Fibroblast of skin of right biceps (primary cell): ENCODE measurements at places on chromosomes 11 and 22.

- DNase-seq = no peak
Observed at GRCh38 chr11:93697611-93698010, 36.1 kb downstream of the CEP295 start.

- DNase-seq = no peak
Observed at GRCh38 chr11:119332111-119332765, 2.1 kb upstream of the RNF26 start.

DNA sequence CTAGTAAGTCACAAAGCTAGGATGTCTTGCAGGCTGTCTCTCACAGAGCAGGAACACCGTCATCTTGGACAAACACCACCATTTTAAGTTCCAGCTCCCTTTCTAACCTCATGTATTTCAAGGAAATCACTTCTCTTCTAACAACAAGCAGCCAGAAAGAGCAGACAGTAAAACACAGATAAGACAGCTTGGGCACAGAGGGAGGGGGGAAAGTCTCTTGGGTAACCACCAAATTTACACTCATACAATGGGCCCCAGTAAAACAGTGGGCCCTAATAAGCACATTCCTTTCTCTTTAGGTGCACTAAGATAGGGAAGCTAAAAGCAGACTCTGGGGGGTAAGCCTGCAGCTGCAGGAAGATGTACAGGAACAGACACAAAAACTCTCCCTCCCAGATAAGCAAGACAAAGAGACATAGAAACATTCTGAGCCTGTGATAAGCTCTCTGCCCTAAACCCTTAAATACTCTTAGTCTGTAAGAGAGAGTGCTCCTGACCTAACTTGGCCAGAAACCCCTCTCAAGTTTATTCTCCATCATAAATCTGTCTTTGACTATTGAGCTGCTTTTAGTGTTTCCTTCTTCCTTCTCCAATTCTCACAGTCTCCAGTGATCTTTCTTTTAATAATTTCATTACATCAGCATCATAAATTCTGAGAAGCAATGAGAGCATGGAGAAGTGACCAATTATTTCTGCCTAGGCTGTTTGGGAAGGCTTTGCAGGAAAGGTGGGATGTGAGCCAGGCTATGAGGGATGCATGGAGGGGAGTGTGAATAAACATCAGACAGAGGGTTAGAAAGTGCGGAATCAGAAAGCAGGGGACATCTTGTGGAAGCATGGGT is 7.4 kb downstream of the OR10D3 start:
- no peak for DNase-seq

DNA sequence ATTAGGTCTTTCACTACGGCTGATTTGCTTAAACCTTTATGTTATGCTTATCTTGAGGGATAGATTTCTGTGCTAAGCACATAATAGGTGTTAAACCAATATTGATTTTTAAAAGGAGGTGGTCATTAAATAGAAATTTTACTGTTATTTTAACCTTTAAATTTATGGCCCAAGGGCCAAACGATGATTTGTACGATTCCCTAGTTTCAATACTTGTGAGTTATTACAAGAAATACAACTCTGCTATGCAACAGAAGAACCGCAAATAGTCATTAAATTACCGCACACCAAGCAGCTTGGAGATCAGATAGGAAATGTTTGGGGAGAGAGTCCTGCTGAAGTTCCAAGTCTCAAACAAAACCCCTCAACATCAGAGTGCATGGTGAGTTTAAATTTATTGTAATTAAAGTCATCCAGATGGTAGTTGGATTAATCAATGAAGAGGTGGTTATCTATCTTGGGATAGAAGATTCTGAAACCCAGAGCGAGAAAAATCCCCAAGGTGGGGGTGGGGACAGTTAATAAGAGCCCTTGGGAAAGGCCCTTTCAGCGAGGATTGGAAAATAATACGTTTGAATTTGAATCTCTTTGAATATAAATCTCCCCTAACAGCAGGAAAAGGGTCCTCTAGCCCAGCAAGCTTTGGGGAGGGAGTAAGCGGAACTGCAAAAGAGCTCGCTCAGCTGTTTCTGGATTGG is 805 bp upstream of the QSER1 start:
- DNase-seq = peak; percentile 40

GRCh38 chr11:94866936-94867795 is 99.0 kb downstream of the AMOTL1 start:
- DNase-seq = no peak

DNA sequence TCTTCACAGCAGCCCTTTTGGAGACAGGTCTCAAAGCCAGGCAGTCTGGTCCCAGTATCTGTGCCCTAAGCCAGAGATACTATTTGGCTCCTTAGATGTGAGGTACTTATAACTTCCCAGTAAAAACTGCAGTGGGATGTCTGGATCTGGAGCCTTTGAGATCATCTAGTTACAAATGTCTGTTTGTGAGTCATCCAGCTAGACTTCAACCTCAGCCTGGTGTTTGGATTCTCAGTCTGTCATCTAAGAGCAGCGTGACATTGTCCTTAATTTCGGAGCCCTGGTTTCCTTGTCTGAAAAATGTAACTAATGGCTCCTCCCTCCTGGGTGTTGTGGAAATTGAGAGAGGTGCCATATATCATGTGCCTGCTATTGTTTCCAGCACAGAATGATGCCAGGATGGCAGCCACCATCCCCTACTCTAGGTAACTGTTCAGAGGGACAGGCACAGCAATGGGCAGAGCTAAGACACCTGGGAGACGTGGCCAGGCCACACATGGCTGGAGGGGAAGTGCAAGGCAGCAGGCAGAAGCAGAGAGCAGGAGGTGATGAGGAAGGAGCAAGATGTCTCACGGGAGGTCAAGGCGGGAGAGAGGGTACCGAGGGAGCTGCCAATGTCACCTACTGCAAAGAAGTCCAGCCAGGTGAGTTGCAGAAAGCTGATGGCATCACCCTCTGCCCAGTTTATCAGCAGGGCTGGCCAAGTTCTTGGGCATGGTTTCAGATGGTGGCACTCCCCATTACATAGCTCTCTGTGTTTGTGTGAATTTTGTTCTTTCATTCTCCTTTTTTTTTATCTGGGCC is 20.6 kb upstream of the ST3GAL4 start:
- DNase-seq = peak; percentile 72

GRCh38 chr11:72576243-72576595 is 98.0 kb downstream of the PDE2A start:
- no peak for DNase-seq

GRCh38 chr22:31162015-31162765 is 2.2 kb downstream of the RNF185 start:
- no peak for DNase-seq

DNA sequence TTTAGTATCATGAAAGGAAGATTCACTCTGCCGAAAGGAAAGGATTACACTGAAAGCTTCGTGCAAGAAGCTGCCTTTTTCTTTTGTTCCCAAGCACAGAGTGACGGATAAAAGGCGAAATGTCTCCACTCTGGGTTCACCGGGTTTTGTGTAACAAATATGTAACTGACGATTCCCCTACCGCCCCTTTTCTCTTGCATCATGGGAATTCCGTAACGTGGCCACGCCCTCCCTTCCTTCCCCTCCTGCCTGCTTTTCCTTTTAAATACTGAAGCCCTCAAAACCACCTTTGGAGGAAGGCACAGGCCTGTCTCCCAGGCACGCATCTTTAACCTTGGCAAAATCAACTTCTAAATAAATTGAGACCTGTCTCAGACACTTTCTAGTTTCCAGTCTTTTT is 16.4 kb upstream of the TESMIN start:
- no peak for DNase-seq

DNA sequence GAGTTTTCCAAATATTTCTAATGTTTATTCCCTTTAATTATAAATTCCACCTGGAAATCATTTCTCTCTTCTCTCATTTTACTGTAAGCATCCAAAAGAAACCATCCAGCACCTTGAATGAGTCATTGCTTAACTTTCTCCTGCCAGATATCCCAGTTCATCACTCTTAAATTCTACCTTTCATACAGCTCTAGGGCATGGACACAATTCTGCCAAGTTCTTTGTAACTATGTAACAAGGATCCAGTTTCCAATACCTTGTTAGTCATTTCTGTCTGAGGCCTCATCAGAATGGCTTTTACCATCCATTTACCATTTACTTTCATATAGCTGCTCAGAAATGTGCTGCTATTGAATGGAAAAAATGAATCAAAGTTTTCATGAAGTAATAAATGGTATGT is 455.4 kb upstream of the TENM4 start:
- peak; percentile 5 for DNase-seq

- DNase-seq = no peak
Observed at GRCh38 chr22:49490692-49491091, 337.0 kb downstream of the BRD1 start.

DNA sequence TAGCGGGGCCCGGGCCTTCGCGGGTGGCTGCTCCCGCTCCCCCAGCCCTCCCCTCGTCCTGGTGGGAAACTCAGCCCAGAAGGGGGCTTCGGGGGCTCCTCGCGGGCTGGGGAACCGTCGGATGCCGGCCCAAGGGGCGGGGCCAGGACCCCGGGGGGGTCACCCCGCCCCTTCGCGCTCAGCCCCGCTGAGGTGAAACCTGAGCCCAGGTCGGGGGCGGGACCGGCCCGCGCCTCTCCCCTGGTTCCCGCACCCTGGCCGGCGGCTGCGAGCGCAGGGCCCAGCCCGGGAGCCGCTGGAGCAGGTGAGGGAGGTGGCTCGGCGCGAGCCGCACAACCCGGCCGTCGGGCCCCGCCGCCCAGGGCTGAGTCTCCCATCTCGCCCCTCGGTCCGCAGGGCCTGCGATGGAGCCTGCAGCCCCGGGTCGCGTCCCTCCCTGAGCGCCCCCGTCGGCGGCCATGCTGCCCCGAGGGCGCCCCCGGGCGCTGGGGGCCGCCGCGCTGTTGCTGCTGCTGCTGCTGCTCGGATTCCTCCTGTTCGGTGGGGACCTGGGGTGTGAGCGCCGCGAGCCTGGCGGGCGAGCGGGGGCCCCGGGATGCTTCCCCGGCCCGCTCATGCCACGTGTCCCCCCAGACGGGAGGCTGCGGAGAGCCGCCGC is at the start of gene LARGE2:
LARGE2 (plus strand) TSS at position 232 of the 658 bp plus-strand sequence; CDS start at position 459, 227 bp downstream.
- DNase-seq = no peak

GRCh38 chr11:128559496-128560103 is 27.8 kb downstream of the ETS1 start:
- no peak for DNase-seq

- no peak for DNase-seq
Observed at GRCh38 chr22:26287382-26288225, 118.3 kb downstream of the SEZ6L start.

- peak; percentile 88 for DNase-seq
Observed at GRCh38 chr22:34800260-34800980, 265.5 kb upstream of the ISX start.

DNA sequence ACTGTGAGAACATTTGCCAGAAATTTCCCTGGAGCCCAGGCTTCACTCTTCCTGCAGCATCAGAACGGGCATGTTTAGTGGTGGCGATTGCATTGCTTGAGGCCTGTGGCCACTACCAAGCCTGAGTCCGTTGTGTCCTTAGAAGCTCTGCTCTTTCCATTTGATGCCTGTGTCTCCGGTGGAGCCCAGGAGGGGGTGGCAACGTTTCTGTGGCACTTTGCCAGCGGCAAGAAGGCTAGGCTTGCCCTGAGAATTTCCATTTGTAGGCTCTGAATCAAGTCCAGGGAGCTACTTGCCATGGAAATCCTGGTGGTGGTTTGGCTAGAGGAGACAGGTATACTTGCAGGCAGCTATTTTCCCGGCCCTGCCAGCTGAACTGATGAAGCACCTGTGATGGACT is 47.1 kb downstream of the ADAMTS8 start:
- no peak for DNase-seq

GRCh38 chr11:64863391-64864060 is 14.9 kb downstream of the EHD1 start:
- DNase-seq = no peak

DNA sequence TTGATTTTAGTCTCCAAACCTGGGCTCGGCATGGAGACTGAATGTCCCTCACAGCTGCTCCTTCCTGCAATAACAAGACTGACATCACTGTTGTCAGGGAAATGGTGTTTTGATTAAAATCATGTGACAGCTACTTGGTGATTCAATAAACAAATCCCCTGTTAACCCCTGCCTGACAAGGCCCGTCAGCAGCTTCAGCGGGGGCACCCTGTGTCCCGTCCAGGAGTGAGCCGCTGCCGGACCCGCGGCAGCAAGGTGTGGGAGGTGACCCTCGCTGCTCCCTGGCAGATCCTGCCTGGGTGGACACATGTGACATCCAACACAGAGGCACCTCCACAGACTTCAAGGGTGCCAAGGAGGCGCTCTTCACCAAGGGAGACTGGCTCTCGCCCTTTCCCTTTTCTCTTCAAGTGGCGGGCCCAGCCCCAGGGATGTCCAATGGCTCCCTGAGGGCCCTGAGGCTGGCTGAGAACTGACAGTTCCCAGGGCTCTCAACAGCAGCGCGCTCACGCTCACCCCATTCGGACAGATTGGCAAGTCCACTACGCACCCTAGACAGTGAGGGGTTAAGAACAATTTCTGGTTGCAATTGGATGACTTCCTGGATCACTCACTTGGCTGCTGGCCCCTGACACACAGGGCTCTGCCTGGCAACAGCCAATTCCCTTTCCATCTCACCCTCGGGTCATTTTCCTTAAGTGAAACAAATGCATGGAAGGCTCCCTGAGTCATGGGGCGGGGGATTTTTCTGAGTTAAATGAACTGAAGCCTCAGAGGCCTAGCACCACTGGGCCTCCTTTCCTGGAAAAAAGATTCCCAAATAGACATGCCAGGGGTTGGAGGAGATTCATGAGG is 30.7 kb downstream of the PPP2R1B start:
- peak; percentile 98 for DNase-seq

GRCh38 chr22:37060801-37061610 is 9.5 kb downstream of the KCTD17 start:
- DNase-seq = no peak

- peak; percentile 61 for DNase-seq
Observed at GRCh38 chr11:94880216-94880615, 93.1 kb downstream of the CWC15 start.

- no peak for DNase-seq
Observed at GRCh38 chr22:44407171-44407986, 90.7 kb downstream of the RTL6 start.

- DNase-seq = no peak
Observed at GRCh38 chr22:23704829-23705228, 14.0 kb downstream of the RGL4 start.

DNA sequence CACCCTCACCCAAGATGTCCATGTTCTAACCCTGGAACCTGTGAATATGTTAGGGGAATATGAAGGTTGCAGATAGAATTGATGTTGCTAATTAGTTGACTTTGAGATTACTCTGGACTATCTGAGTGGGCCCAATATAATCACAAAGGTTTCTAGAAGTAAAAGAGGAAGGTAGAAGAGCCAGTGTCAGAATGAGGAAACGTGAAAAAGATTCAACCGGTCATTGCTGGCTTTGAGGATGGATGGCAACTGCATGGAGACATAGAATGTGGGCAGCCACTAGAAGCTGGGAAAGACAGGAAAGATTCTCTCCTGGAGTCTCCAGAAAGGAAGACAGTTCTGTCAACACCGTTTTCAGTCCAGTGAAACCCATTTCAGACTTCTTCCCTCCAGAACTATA is 86.6 kb downstream of the CLPB start:
- DNase-seq = no peak

- no peak for DNase-seq
Observed at GRCh38 chr11:10927538-10927937, 69.7 kb upstream of the ZBED5 start.

DNA sequence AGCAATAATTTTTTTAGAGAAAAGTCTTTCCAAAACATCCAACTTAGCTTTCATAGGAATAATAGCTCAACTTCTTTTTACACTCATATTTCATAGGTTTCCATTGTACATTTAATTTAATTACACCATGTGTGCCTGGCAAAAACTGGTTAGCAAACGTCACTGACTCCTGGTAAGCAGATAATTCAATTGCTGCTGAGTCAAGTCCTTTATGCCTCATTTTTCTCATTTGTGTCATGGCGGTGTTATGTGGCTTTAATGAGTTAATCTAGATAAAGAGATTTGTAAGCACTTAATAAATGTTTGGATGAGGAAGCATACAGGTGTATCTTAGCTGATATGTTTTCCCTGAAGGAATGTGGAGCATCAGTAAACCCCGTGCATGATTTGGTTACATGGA is 41.2 kb upstream of the PAK1 start:
- DNase-seq = no peak
